CD4-positive, alpha-beta memory T cell (primary cell): ENCODE measurements at places on chromosomes 3 and 15. TPM values are rescaled to one million over a fixed set of nuclear protein-coding genes. Genes with fewer than 3 reads are reported as not detected.

The CACNA2D3 gene
- total RNA-seq: not detected

The RBM5 gene
- total RNA-seq: 377 TPM

The MYZAP gene
- total RNA-seq: 1.7 TPM

- no peaks in the 10 kb centered on the region for H3K4me1 ChIP-seq
- DNase-seq: no peak
- H3K36me3 ChIP-seq: no peaks in the 10 kb centered on the region
- H3K27me3 ChIP-seq: no peaks in the 10 kb centered on the region
Measured at GRCh38 chr3:185024406-185024805, 128.5 kb downstream of the C3orf70 start.

- DNase-seq: no peak
- H3K36me3 ChIP-seq: no peaks in the 10 kb centered on the region
- no peaks in the 10 kb centered on the region for H3K27me3 ChIP-seq
- no peak overlapping the region for H3K4me3 ChIP-seq
- no peaks in the 10 kb centered on the region for H3K4me1 ChIP-seq
- H3K27ac ChIP-seq: no peak overlapping the region
Measured at GRCh38 chr3:101171681-101172191, 148.6 kb downstream of the IMPG2 start.
